ENCODE measurements at places on chromosomes 7 and 10.

- DNase-seq: no peak
Observed at GRCh38 chr7:18639711-18640110, 144.2 kb downstream of the HDAC9 start.

GRCh38 chr7:24665564-24666294, 91.5 kb downstream of the GSDME start:
- DNase-seq: no peak

DNA sequence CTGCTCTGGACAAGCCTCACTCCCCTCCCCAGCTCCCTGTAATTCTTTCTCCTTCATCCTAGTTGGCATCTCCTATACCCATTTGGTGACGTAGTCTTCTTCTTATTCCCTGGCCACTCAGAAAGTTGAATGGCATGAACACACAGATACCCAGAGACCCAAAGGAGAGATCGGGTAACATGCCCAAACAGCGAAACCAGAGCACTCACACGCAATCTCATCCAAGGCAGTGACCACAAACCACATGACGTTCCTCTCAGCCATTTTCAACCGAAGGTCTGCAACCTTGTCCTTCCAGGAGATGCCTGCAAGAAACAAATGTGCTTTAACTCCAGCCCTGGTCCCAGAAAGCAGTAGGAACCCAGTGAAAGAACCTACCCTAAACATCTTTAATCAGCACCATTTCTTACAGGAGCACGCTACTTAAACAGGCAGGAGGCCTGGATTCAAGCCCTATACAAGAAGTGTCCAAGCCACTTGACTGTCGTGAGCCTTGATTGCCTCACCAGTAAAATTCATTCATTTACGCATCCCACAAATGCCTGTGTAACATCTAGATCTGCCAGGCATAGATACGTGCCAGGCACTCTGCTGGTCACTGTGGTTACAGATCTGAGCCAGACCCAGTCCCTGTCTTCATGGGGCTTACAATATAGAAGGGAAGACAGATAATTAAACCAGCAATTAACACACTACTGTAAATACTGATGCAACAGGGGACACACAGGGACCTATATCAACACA, 37.1 kb downstream of the XPNPEP1 start:
- no peak for DNase-seq

DNA sequence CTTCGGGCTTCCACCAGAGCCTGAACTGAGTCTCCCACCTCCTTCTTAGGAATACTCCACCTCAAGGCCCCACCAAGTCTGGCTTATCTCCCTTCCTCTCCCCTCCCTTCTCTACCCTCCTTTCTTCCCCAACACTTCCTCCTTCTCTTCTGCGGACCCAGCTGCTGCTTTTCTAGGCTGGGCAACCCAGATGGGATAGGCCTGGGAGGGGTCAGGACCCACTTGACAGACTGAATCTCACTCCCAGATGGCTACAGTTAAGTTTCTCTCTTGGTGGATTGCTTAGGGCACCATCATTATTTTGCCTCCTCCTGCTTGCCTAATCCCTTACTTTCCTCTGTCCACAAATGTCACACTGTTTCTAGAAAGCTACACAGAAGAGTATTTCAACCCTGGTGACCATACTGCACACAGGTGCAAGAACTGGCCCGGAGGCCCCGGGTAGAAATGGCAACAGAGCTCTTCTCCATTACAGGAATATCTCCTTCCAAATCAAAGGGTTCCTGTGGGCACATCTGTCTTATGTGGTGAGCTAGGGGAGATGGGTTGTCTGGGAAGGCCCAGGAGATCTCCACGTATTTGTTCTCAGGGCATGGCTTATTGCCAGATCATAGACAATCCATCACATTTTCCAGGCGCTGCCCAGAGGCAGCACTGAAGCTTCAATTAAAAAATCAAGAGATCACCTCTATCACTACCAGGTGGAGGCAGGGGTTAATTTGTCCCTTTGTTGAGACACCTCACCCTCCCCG, 5.1 kb upstream of the HOXA11 start:
- no peak for DNase-seq

- DNase-seq: no peak
Observed at GRCh38 chr7:42128703-42129102, 108.3 kb downstream of the GLI3 start.

GRCh38 chr7:117781707-117782106, 91.5 kb downstream of the CTTNBP2 start:
- no peak for DNase-seq

GRCh38 chr10:78461333-78461732, 427.7 kb downstream of the RPS24 start:
- DNase-seq: no peak

DNA sequence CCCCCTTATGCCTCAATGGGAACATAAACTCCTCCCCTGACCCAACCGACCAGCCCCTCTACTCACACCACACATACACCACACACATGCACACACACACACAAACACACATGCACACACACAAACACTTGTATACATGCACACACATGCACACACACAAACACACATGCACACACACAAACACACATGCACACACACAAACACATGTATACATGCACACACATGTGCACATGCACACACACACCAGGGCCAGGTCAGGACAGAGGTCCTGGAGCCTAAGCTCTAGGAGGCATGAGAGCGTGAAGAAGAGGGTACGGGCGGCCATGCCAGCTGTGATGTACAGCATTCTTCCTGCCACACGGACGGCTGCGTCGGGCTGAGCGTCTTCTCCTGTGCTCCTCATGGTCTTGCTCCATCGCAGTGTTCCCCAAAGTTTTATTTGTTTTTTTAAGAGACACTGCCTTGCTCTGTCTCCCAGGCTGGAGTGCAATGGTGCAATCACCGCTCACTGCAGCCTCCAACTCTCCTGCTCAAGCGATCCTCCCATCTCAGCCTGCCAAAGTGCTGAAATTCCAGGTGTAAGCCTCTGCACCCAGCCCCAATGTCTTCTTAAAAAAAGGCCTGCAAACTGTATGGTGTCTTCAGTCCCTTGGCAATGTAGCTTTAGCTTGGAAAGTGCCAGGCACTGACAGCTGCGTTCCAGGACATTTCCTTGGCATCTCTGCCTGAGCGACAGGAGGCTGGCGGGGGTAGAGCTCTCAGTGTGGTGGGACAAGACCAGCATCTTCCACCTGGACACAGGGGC, 38.8 kb upstream of the INPP5A start:
- DNase-seq: no peak

- no peak for DNase-seq
Observed at GRCh38 chr7:81080553-81080952, 161.7 kb upstream of the SEMA3C start.

DNA sequence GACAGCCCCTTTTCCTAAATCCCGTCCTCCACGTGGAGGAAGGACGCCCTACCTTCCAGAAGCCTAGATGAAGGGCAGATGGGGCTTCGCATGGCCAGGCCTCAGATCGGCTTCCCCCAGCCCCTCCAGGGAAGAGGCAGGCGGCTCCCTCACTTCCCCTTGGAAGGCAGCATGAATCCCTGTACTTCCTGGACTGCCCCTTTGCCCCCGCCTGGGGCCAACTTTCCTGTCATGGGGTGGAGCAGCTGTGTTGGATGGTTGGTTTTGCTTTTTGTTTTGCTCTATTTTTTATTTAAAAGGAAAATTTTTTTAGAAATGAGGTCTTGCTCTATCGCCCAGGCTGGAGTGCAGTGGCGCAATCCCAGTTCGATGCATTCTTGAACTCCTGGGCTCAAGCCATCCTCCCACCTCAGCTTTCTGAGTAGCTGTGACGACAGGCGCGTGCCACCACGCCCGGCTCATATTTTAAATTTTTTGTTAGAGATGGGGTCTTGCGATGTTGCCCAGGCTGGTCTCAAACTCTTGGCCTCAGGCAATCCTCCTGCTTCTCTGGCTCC, 27.2 kb downstream of the GTF2IRD1 start:
- DNase-seq: no peak

GRCh38 chr7:2812114-2812487, 32.0 kb downstream of the GNA12 start:
- DNase-seq: no peak

Measured in stimulated activated CD8-positive, alpha-beta memory T cell treated with anti-CD3 and anti-CD28 coated beads, Interleukin-4, amount 100 ng/mL, for 1 hour (primary cell).